ENCODE measurements at places on chromosomes 16 and 17.

DNA sequence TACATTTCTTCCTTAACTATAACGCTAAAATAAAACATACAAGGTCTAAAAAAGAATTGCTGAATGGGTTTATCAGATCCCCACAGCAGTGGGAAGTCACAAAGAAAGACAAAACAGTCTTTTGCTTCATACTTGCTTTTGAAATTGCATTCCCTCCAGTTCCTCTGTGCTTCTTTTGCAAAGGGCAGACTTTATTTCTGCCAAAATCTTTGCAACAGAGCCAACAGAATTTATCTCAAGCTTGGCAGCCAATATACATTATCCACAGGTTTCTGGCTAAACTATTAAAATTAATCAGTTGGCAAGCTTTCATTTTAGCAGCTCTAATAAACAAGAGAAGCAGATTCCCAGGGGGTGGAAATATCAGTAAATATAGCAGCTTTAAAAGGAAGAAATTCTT lies 378.9 kb upstream of the CA10 start:
- DNase-seq = peak; percentile 53

- DNase-seq = peak; percentile 44
These were observed 11.8 kb downstream of the GNPTG start for GRCh38 chr16:1363501-1364041.

GRCh38 chr17:79045842-79046196 lies 21.9 kb downstream of the C1QTNF1 start:
- peak; percentile 86 for DNase-seq

- no peak for DNase-seq
These were observed 1.7 kb upstream of the PRKCB start for GRCh38 chr16:23833960-23834685.

DNA sequence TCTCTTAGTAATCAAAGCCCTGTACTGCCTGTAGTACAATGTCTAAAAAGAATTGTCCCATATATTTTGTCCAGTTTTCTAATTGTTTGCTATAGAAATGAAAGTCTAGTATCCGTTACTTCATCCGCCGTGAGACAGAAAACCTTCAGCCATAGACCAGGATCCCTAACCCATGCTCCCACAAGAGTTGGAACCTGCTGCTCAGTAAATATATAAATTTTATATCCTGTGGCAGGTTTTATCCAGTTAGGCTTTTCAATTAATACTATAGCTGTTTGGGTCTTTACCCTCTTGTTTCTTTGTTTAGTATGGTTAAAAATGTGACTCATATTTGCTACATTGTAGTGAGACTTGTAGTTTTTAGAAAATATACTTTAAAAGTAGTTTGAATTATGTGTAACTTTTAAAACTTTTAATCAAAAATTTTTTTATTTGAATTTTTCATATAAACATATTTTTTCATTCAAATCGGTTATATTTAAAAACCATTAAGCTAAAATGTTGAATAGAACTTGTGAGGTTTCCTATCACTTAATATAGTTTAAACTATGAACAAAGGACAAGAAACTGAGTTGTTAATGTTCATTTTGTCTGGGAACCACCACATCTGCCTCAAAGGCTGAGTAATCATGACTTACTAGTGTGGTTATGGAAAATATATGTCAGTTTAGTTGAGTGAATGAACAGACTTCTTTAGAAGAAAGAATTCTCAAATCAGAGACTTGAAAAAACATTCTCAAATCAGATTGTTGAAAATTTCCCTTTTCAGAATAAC lies 54.8 kb downstream of the VMP1 start:
- DNase-seq = peak; percentile 12

GRCh38 chr17:32875923-32876416 lies 954 bp downstream of the MYO1D start:
- peak; percentile 80 for DNase-seq

GRCh38 chr16:85928401-85928820 lies 29.4 kb downstream of the IRF8 start:
- DNase-seq = peak; percentile 79

GRCh38 chr17:65173284-65173793 lies 36.2 kb downstream of the RGS9 start:
- peak; percentile 22 for DNase-seq

GRCh38 chr16:31386157-31386984 lies 6.8 kb upstream of the ITGAD start:
- no peak for DNase-seq

DNA sequence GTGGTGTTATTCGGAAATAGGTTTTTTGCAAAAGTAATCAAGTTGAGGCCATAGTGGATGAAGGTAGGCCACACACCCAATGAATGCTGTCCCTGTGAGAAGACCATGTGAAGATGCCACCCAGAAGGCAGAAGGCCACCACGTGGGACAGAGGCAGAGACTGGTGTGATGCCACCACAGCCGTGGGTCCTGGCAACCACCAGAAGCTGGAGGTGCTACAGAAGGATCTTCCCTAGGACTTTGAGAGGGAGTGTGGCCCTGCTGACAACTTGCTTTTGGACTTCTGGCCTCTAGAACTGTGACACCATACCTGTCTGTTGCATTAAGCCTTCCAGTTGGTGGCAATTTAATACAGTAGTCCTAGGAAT lies 49.3 kb downstream of the RMI2 start:
- DNase-seq = no peak

GRCh38 chr17:2055292-2056205 lies 646 bp downstream of the HIC1 start:
- peak; percentile 37 for DNase-seq

GRCh38 chr17:45948881-45949624 lies 50.0 kb upstream of the STH start:
- peak; percentile 60 for DNase-seq

DNA sequence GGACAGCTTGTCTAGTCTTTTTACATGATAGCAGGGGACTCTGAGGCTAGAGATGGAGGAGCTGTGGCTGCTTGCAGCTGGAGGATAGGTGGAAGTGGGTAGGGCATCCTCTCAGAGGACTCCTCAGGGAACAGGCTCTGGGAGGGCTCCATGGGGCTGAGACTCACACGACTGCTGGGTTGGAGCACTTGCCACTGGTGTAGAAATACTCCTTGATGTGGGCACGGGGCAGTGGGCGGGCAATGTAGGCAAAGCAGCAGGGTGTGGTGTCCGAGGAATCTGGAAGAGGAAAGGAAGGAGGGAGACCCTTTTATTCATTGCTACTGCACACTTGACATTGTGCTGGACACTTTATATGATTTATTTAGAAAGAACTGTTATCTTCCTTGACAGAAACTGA lies 1.8 kb downstream of the CCL5 start:
- DNase-seq = no peak

GRCh38 chr17:50892101-50892776 lies 26.1 kb upstream of the TOB1 start:
- DNase-seq = peak; percentile 21

DNA sequence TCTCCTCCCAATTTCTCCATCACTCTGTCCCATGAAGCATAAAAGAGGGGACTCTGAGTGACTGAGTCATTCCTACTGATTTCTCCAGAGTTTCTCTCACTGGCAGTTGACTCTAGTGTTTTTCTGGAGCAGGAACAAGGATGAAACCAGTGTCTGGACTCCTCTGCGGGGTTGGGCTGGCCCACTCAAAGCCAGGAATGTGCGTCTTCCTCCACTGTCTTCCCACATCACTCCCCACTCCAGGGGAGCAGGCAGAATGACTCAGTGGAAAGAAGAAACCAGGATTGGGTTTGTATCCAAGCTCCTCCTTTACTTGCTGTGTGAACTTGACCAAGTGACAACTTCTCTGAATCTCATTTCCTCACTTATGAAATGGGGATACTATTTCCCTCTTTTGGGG lies 497.5 kb upstream of the SALL1 start:
- DNase-seq = no peak

GRCh38 chr17:43832976-43833829 lies at the start of gene MPP3:
Gene MPP3, minus strand, starts transcription at chr17:43833146. Its CDS starts 1,240 bp downstream, at chr17:43831906.
- peak; percentile 87 for DNase-seq

GRCh38 chr17:7260651-7261378 lies 1.5 kb downstream of the CLDN7 start:
- no peak for DNase-seq

GRCh38 chr17:38444151-38444550 lies 15.9 kb downstream of the ARHGAP23 start:
- DNase-seq = peak; percentile 86

DNA sequence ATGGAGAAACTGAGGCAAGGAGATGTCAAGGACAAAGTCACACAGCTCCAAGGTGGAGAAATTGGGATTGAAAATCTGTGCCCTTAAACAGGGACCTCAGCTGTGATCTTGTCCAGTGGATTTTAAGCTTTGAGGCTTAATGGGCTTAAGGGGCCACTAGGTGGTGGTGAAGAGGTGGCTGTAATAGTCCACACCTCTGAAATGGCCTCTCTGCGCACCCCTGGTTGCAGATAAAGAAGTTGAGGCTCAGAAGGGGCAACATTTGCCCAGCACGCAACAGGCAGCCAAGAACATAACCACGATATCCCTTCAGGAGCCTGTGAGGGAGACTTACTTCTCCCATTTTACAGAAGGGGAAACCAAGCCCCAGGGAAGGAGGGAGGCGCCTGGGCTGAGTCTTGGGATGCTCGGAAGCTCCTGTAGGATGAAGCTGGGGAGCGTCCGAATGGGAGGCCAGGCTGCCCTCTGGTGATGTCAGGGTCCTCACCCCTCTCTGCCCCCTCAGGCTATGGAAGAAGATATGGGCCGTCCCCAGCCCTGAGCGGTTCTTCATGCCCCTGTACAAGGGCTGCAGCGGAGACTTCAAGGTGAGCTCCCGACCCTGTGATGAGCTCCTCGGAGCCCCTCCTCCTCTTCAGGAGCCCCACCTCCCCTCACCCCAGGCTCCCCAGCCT lies 43.7 kb downstream of the IL21R start:
- no peak for DNase-seq

DNA sequence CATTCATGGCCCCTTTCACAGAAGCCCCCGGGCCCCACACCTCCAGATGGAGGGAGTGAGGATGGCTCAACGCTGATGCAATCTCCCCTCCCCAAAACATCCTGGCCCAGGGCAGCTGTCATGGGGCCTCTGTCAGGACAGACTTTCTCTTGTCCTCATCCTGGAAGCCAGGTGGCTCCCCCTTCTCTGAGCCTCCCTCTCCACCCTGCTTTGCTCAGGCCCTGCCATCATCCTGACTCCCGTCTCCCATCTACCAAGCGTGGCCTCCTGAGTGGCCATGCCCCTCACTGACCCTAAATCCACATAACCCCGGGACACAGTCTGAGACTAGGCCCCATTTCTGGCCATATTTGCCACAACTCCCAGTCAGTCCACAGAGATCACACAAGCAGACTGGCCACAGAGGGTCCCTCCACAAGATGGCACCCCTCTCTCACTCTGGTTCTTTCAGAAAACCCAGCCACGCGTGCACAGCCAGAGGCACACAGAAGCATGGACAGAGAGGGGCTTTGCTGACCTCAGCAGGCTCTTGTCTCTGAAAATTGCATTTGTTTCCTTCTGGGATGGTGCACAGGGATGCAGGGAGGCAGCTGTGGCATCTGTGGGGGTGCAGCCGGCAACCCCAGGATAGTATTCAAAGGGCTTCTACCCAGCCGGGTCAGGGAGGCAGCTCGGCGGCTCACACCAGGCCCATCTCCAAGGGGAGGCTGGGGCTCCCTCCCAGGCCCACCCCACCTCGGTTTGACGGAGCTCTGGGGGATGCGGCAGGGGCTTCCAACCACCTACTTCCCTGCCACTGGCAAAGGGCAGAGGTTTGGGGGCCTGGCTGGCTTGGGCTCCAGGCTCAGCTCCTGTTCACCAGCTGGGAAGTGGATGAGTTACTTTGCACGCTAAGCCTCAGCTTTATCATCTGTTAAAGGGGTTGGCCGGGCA lies 16.9 kb downstream of the DOC2B start:
- DNase-seq = peak; percentile 84

DNA sequence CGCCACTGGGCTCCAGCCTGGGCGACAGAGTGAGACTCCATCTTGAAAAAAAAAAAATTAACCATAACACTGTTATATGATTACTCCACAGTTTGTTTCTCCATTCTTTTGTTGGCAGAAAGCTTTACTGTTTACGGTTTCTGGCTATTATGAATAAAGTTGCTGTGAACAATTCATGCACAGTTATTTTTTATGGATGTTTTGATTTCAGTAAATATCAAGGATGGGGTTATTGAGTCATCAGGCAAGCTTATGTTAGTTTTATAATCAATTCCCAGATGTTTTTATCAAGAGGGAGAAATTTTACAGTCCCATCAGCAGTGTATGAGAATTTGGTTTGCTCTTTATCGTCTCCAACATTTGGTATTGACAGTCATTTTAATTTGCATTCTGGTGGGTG lies 67.9 kb downstream of the TAOK1 start:
- no peak for DNase-seq

- DNase-seq = no peak
These were observed 12.1 kb downstream of the CD300A start for GRCh38 chr17:74478420-74479100.

- DNase-seq = no peak
These were observed 7.0 kb upstream of the CDR2 start for GRCh38 chr16:22381392-22381791.

All from tongue (tissue), 3 donors.